ENCODE measurements at places on chromosomes 7 and 10.
A peak's percentile ranks its signal among the peaks of the same experiment; 100 is the strongest.

DNA sequence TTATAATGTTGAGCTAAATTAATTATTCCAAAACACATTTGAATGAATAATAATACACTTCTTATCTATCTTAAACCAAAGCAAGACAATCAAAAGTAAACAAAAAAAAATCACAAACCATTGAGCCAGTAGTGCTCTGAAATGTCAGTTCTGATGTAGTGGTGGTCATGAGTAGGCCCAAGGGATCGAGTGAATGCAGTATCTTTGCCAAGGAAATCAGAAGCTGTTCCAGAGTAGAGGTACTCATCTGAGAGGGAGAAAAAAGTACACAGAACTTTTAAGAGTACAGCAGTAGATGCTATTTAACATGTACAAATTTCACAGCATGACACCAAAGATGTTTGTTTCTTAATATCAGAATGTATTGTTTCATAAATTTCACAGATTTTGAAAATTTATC, 121.5 kb downstream of the SEMA3D start:
- no peak for DNase-seq

- DNase-seq, result no peak
Observed at GRCh38 chr7:7570584-7570983, 3.9 kb downstream of the MIOS start.

GRCh38 chr10:48780341-48780740, 95.7 kb downstream of the WDFY4 start:
- no peak for DNase-seq

DNA sequence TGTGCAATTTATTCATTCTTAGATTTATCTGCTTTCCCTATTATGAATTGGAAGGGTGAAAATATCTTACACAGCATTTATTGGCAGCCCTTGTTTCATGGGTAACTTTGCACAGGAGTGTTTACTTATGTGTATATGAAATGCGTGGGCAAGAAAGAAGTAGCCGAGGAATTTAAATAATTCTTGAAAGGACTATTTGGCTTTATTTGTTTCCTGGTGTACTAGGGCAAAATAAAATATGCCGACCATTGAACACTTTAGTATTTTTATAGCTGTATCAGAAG, 93.7 kb downstream of the ARID5B start:
- no peak for DNase-seq

GRCh38 chr10:454860-455259, 234.6 kb downstream of the DIP2C start:
- no peak for DNase-seq

DNA sequence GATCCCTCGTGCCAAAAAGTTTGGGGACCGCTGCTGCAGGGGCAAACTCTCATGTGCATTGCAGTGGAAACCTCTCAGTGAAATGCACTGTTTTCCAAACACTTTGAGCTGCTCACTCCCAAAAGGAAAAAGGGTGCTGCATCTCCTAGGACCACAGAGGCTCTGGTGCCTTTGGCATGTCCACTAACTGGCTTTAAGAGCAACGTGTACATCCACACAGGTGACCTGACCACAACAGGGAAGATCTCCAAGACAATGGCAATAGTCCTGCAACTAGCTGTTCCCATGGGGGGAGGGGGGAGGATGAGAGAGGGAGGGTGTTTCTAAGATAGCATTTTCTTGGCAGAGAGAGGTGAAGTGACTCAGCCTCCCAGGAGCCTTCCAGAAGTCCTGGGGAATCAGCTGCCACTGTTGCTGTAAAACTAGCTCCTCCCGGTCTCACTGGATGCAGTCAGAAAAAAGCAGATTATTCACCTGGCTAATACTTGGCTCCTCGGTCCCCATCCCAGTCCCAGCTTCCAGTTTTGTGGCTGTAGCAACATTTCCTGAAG, 181.7 kb downstream of the HECW1 start:
- DNase-seq, result no peak

DNA sequence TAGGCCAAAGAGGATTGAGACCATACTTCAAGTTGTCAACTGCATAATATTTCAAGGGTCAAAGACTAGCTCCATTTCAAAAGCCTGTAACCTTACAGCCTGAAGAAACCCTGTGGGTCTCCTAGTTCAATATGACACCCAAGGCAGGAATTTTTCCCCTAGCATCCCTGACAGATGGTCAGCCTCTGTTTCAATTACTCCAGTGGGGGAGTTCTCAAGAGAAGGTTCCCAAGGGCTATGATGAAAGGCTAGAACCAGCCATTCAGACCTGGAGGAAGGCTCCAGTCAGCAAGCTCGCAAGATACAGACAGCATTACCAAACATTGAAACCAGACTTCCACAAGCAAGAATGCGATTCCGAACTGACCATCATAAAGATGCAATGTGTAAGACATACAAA, 1.6 kb downstream of the HTR7 start:
- no peak for DNase-seq

DNA sequence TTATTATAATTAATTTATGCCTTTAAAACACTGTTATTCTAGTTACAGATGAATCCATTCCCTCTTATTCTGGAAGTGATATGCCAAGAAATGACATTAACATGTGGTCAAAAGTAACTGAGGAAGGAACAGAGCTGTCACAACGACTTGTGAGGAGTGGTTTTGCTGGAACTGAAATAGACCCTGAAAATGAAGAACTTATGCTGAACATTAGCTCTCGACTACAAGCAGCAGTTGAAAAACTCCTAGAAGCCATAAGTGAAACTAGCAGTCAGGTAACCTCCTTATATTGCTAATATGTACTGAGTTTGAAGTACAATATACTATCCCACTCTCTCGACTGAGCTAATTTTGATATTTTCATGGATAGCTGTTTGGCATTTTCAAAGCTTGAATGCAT, 81.6 kb downstream of the CYP51A1 start:
- DNase-seq, result no peak

GRCh38 chr10:5390607-5391205, 13.9 kb downstream of the TUBAL3 start:
- no peak for DNase-seq

GRCh38 chr7:38123494-38123893, 54.6 kb upstream of the STARD3NL start:
- DNase-seq, result no peak

- no peak for DNase-seq
Observed at GRCh38 chr10:56258378-56258777, 102.7 kb downstream of the ZWINT start.

DNA sequence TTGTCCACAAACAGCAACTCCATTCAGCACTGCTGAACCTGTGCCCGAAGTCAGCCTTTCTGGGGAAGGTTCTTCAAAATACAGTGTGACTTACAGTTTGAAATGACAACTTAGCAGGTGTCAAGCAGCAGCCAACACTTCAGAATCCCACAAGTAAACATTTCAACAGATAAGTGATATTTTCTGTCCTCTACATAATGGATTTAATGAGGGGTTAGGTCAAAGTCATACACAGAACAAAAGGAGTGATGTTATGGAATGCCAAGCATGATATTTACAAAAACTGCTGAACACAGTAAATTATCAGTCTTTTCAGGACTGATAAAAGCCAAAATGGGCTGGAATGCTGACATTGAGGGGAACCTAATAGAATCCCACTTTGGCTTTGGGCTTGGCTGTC, 77.6 kb upstream of the JAZF1 start:
- no peak for DNase-seq

- DNase-seq, result no peak
Observed at GRCh38 chr7:12436896-12437535, 33.4 kb upstream of the VWDE start.

- DNase-seq, result no peak
Observed at GRCh38 chr7:45325378-45325777, 167.8 kb downstream of the RAMP3 start.

DNA sequence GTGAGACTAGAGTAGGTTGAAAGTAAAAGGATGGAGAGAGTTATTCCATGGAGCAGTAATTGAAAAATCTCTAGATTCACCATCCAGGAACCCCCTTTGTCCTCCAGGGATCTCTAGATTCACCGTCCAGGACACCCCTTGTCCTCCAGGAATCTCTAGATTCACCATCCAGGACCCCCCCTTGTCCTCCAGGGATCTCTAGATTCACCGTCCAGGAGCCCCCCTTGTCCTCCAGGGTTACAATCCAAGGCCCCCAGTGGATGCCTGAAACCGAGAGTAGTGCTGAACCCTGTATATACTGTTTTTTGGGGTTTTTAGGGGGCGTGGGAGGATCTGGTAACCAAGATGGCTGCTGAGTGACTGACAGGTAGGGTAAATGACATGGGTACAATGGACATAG, 38.3 kb upstream of the PPP2R2D start:
- no peak for DNase-seq

DNA sequence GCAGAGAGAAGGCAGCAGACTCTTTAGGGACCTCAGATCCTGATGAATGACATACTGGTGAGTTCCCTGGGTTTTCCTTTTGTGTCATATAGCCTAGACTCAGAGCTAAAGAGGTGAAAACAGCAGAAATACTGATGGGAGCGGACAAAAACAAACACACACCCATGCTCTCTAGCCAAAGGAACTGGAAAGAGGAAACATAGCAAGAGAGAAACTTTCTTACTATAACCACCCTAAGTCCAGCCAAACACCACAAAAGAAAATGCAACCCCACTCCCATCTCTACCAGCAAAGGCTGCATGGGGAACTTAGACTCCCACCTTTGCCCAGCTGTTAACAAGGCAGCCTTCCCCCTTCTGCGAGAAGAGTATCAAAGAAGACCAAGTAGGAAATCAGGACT, 16.3 kb downstream of the GSAP start:
- DNase-seq, result no peak

DNA sequence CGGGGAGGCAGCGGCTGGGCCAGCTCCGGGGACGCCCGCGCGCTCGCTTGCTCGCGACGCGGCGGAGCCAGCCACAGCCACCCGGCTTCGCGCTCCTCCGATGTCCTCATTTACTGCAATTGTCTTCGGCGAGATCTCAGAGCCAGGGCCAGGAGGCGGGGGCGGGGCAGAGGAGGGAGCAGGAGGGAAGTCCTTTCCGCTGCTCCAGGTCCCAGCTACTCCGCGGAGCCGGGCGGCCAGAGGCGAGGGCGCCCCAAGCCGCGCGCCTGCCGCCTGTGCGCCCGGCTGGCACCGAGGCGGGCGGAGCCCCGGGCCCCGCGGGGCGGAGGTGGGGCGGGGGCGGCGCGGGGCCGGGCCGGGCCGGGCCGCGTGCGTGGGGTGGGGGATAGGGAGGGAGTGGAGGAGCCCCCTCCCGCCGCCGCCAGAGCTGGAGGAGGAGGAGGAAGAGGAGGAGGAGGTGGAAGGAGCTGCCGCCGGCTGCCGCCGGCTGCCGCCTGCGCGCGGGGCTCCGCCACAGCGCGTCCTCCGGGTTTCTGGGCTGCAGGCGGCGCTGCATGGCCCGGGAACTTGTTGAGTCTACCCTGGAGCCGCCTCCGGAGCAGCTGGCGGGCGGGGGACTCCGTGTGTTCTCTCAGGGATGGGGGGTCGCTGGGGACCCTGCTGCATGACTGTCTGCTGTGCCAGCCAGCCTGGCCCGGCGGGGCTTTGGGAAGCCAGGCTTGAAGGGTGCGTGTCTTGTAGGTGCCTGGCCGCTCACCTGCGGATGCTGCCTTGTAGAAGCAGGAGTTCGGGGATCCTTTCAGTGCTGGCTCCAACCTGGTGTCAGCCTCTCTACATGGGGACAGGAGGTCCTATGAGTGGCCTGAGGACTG, at the start of gene INSYN2A:
Gene INSYN2A (minus strand): TSS at position 310 of the 872 bp plus-strand sequence. CDS start 20,196 bp downstream, outside the sequence.
- no peak for DNase-seq

GRCh38 chr7:74164985-74165456, 9.1 kb upstream of the EIF4H start:
- DNase-seq, result no peak

DNA sequence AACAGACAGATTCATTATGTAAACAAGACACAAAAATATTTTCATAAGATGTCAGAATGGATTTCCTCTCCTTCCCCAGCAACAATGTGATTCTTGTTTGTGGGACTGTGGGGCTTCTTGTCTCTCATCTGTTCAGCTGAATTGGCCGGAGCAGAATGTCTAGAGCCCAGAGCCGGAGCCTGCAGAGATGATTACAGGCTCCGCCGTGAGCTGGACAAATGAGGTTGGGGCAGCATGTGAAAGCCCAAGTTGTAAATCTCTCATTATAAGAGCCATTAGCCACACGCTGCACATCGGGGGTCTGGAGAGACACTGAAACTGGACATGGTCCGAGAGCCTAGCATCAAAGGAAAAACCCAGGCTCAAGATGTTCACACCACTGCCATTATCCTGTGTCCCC, 137.0 kb upstream of the ADAM12 start:
- DNase-seq, result no peak

DNA sequence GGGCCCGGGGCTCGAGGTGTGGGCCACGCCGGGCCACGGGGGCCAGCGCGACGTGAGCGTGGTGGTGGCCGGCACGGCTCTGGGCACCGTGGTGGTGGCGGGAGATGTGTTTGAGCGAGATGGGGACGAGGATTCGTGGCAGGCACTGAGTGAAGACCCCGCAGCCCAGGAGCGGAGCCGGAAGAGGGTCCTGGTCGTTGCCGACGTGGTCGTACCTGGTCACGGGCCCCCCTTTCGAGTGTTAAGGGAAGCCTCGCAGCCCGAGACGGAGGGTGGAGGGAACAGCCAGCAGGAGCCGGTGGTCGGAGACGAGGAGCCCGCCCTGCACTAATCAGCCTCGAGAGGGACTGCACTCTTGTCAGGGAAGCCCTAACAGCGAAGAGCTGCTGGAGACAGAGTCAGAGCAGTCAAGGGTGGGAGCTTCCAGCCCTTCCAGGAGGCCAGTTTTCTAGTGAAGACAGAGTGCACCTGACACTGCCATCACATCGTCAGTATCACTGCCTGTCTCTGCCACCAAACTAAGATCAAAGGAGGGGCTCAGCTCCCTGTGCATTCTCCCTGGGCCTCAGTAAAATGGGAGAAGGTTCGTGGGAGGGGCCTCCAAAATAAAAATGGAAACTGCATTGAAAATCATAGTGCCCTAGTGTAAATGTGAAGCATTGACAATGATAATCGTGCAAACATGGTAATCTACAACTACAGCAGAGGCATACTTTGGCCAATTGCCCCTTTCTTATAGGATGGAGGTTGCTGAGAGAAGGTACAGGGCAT, 1.3 kb downstream of the MBLAC1 start:
- no peak for DNase-seq

DNA sequence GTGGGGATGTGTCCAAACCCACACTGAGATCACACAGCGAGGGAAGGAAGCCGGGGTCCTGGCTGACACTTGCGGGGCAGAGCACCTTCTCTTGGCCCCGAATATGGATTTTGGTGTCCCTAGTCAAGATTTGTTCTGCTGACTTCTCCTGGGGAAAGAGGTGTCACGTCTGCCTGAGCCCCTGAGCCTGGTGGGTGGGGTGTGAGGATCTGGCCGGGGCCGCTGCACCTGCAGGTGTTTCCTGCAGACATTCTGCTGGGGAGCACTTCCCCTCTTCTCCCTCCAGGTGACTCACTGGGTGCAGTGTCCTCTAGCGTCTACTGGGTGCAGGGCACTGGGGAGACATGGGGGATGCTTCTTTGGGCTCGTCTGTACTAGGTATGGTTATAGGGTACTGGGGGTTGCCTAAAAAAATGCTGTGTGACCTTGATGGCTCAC, 99.2 kb downstream of the GRK5 start:
- peak; percentile 58 for DNase-seq

GRCh38 chr10:85648279-85648754, 718.3 kb downstream of the GRID1 start:
- DNase-seq, result no peak

- no peak for DNase-seq
Observed at GRCh38 chr10:123759501-123760031, 93.4 kb downstream of the GPR26 start.

Measured in stimulated activated CD8-positive, alpha-beta memory T cell treated with anti-CD3 and anti-CD28 coated beads, Interleukin-2, amount 100 ng/mL, for 1 hour (primary cell).